Stimulated activated effector memory CD8-positive, alpha-beta T cell treated with anti-CD3 and anti-CD28 coated beads, Interleukin-12 subunit alpha, Interleukin-12 subunit beta, amount 100 ng/mL, for 72 hours (primary cell): ENCODE measurements at places on chromosomes 16 and 17.

GRCh38 chr16:78399384-78399783 lies 299.9 kb downstream of the WWOX start:
- no peak for DNase-seq

DNA sequence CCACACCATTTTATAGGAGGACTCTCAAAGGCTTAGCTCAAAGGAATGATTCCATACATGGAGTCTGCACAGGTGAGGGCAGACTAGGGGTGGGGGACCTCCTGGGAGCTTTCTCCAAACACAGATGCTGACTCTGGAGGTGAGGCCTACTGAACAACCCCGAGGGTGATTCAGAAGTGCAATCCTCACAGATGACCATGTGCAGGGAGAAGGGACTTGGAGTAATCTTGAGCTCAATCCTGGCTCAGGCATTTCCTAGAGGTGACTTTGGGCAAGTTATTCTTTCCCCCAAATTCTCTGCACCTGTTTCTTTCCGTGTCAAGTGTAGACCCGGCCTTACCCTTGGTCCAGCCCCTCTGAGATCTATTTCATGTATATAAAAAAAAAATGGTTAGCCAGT lies 401.5 kb downstream of the SLC39A11 start:
- DNase-seq: no peak

DNA sequence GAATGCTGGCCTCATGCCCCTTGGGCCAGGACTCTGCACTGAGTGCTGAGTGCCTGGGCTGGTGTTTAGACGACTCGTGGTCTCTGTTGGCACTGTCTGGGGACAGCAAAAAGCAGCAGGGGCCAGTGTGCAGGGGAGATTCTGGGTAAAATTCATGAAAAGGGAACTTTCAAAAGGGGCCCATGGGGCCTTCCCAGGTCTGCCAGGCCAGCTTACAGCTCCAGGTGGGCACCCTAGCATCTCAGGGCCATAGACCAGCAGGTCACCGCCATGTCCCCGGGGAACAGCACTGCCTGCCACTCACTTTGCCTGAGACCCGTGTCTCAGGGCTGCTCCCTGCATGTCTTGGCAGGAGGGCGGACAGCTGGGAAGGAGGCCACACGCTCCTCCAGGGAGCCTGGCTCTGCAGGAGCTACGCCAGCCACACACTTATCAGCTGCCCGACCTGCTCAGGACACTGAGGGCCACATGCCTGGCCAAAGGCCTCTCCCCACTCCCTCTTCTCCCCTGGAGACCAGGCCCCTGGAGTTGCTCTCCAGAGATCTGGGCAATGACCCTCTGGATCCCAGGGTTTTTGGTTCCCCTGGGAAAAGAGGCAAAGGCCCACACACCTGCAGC lies 8.8 kb upstream of the FASN start:
- no peak for DNase-seq

- no peak for DNase-seq
Measured at GRCh38 chr16:5447734-5448133, 350.1 kb upstream of the EEF2KMT start.

DNA sequence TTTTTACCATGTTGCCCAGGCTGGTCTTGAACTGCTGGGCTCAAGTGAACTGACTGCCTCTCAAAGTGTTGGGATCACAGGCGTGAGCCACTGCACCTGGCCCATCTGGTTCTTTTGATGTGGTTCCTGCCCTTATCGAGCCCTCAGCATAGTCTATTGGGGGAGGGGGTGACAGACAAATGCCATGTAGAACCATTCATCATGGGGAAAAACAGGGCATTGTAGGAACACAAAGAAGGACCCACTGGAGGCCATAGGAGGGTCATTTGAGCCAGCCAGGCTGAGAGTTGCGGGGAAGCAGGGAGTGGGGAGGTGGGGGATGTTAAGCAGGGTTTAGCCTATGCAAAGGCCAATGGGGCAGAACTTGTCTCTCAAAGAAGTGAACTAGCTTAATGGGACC lies 11.9 kb downstream of the SEC14L5 start:
- no peak for DNase-seq

DNA sequence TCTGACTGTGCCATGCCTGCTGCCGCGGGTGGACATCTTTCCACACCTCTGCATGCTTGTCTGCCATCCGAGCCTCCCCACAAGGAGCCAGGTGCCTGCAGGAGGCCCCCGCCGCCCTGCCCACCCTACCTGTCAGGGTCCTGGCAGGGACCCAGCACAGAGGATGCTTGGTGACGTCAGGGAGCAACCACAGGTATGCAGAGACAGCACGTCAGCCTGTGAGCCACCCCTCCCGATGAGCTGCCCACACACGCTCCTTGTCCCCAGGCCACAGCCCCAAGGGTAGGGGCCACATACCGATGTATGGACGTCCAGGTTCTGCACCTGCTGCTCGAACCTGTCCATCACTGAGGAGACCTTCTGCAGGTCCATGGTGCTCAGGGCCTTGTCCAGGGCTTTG lies 10.6 kb downstream of the CHMP1A start:
- DNase-seq: no peak

DNA sequence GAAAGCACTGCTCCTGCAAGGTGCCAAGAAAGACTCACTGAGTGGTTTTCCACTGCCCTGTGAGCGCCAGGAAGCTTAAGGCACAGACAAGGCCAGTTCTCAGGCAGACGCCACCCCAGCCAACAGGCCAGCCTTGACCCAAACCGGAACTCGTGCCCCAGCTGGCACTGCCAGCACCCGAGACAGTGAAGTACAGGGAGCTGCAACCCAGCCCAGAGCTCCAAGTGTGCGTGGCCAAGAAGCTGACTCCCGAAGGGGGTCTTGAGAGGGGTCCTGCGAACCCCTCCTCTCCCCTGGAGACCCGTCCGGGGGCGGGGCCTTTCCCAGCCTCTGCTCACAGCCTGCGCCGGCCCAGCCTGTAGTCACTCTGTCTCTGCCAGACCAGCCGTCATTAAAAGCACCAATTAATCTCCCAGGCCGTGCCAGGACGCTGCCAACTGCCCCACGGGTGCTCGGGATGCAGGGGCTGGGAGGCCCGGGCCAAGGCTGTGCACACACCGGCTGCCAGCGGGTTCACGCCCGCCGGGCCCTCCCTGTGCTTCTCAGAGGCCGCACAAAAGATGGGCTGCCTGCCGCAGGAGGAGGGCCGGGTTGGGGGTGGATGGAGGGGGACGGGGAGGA lies 4.4 kb upstream of the SOX8 start:
- no peak for DNase-seq

GRCh38 chr16:80585764-80586163 lies 45.0 kb downstream of the DYNLRB2 start:
- DNase-seq: no peak
